Stimulated activated CD8-positive, alpha-beta memory T cell treated with anti-CD3 and anti-CD28 coated beads, Interleukin-7, amount 100 ng/mL, for 1 hour (primary cell): ENCODE measurements at places on chromosomes 5 and 9.
A peak's percentile ranks its signal among the peaks of the same experiment; 100 is the strongest.

- no peak for DNase-seq
These were observed 60.1 kb upstream of the NMUR2 start for GRCh38 chr5:152465140-152465539.

DNA sequence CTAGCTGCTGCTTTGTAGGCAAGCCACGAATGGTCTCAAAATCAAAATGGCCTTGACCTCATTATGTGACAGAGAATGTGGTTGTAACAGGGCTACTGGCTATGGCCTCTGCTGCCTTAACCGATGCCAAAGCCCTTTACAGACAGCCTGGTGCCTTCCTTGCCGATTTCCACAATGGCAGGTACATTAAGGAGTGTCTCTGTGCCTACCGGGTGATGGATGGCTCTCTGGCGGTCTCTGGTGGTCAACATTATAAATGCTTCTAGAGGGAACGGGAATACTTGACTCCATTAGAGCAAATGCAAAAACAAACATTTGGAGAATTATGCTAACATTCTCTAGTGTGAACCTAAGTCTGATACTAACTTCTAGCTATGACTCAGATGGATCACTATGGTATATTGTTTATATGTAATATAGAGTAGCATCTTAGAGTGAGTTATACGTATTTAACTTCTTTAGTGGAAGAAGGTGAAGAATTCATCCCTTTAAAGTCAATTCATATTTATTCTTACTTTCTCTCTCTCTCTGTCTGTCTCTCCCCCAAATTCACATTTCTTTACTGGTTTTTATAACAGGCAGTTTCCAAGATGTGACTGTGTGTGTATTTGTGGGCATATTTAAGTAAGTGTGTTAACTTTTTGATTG is 52.5 kb downstream of the RPS23 start:
- peak; percentile 17 for DNase-seq

- no peak for DNase-seq
These were observed 209.6 kb downstream of the TTLL11 start for GRCh38 chr9:121883281-121884056.

DNA sequence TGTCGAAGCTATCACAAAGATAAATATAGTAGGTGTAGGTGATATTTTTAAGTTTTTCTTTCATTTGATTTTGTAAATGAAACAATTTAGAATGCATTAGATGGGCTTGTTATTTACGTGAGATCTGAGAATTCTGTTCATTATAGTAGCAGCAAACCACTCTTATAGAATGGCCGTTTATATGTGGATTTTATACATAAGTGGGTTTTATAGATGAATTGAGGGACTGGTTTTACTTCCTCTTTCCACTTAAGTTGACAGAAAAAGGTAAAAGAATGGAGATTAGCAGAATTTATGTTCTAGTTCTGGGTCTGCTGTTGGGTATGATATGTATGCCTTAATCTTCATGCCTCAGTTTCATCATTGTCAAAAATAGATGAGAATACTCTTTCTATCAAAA is 5.6 kb downstream of the RMI1 start:
- no peak for DNase-seq

- no peak for DNase-seq
These were observed 67.3 kb downstream of the SNX30 start for GRCh38 chr9:112817860-112818203.

DNA sequence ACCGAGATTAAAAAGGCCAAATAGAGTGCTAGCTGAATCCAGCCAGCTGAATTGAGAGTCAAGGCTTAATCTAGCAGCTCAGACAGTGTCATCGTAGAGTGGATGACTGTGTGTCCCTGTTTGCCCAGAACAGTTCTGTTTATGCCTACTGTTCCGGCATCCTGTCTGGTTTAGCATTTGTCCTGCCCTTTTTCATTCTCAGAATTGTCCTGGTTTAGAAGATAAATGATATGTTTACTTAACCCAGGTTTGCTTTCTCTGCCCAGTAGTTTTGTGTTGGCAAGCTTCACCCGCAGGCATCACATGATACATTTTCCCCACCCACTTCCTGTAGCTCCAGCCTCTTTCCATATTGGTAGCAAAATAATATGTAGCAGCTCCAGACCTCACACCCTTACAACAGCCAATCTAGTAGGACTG is 41.3 kb upstream of the ZSWIM6 start:
- no peak for DNase-seq

DNA sequence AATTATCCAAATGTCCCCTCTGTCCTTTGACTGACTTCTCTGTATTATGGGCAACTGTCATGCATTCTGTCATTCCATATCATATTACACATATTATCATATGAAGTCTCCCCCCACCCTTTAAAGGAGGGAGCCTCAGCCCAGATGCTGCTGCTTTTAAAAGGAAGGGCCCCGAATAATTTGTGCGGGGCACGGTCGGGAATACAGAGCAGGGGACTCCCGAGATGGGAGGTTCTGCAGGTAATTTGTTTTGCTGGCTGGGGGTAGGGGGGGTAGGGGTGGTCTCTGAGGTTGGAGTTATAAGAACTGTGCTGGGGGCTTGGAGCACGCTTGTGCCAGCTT is 10.1 kb upstream of the LHX2 start:
- DNase-seq, result no peak

DNA sequence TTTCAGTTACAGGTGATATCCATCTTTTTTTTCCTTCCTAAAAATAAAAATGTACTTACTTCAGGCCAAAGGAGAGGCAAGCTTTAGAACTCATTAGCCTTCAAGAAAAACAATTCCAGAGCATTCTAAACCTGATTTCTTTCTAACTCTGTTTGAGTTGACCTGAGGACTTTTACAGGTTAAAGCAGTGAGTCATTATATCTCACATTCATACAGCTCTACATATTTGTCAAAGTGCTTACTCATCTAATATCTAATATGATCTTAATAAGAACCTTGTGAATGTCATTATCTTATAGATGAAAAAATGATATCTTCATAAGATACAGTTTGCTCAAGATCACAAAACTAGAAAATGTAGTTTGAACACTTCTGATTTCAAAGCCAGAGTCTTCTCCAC is 149.2 kb upstream of the CDKN2B start:
- DNase-seq, result no peak

GRCh38 chr5:34857161-34857560 is 18.2 kb downstream of the TTC23L start:
- DNase-seq, result no peak

- no peak for DNase-seq
These were observed 68.1 kb upstream of the ERCC6L2 start for GRCh38 chr9:95807326-95807947.

GRCh38 chr5:52800394-52801213 is 12.9 kb downstream of the ITGA1 start:
- DNase-seq, result no peak

DNA sequence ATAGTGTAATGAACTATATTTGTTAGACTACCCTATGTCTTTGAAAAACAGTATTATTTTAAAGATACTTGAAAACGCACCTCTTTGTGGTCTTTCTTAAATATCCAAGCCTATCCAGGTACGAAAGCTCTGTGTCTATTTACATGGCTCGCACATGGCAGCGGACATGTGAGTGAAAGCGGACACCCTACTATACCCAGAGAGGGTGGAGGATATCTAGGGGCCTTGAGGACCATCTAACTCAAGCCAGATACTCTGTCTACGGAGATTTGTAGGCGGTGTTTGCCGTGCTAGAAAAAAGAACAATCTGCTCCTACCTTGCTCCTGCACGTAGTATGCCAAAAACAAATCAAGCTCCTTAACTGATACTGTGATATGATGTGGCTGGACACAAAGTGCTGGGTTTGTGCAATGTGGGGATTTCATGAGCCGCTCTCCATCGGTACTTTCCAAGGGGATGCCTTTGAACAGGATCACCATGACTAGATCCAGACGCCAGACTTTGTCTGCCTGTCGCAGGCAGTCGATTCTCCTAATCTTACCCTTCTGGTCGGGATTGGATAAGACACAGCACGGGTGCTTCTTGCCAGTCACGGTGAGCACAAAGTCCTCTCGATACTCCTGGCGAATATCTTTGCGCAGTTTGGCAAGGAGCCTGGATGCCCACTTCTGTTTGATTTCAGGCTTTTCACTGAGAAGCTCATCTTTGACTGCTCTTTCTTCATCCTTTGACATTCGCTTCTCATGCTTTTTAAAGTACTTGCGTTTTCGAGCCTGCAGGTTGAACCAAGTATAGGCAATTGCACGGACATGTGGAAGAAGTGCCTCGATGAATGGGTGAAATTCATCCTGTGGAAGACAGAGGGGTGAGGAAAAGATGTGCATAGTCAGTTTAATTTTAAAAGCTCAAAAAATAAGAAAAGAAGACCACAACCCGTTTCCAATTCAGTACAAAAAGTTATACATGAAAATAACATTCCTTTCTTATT is 7.0 kb downstream of the NFIB start:
- no peak for DNase-seq

- DNase-seq, result no peak
These were observed 216.1 kb upstream of the WWC1 start for GRCh38 chr5:168075387-168075786.

DNA sequence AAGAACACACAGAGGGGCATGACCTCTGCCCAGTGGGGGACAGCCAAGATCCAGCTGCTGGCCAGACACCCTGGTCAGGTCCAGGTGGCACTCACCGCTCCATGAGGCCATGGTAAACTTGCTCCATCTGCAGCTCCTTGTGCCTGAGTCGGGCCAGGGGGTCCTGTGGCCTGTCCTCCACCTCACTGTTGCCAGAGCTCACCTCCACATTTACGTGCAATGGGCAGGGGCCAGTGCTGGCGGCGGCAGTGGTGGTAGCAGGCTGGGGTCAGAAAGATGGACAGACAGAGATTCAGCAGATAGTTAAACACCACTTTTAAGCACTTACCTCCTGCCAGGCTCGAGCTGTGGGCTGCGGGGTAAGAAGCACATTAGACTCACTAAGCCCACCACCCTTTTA is 28.0 kb downstream of the AKNA start:
- DNase-seq, result no peak

- DNase-seq, result no peak
These were observed 69.3 kb downstream of the IARS1 start for GRCh38 chr9:92224177-92224576.

DNA sequence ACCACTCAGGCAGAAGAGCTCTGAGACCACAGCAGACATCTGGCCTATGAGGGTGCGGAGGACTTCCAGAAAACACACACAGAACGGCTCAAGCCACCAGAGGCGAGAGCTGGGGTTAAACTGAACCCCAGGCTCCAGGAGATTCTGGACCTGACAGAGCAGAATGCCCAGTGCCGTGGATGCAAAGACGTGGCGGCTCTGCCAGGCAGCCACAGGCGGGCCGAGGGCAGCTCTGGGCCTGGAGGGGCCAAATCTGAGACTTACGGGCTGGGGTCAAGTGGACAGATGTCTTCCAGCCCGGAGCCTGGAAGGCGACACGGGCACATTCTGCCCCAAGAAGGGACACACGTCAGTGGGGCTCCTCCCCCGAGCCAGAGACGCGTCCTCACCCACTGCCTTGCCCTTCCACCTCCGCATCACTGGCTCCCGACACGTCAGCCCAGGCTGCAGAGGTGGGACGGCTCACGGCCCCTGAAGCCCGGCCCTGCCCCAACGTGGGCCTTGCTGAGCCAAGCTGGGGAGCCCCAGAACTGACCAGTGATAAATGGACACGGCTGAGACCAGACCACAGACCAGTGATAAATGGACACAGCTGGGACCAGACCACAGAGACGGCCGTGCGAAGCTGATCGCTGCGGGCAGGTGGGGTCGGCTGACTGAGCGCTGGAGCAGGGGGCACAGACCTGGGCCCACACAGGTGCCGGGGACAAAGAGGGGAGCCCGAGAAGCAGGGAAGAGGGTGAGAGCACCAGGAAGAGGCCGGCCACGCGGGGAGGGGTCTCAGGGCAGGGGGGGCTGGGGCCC is 40.9 kb upstream of the NSMF start:
- no peak for DNase-seq

DNA sequence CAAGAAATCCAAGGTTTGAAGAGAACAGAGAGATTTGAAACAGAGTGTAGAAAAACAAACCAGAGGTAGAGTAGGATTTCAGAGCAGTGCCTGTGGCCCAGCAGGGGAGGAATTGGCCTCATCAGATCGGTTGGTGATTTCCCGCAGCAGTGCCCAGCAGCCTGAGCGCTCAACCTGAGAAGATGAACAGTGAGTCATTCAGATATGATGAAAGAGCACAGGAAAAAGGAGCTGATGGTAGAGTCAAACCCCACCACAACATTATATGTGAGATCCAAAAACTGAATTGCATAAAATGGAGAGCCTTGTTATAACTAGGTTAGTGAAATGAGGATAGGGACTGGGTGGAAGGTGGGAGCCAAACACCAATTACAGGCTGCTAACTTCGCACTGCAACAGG is 248.9 kb downstream of the PIK3R1 start:
- DNase-seq, result no peak

- no peak for DNase-seq
These were observed 7.5 kb downstream of the OR1K1 start for GRCh38 chr9:122807271-122807900.

DNA sequence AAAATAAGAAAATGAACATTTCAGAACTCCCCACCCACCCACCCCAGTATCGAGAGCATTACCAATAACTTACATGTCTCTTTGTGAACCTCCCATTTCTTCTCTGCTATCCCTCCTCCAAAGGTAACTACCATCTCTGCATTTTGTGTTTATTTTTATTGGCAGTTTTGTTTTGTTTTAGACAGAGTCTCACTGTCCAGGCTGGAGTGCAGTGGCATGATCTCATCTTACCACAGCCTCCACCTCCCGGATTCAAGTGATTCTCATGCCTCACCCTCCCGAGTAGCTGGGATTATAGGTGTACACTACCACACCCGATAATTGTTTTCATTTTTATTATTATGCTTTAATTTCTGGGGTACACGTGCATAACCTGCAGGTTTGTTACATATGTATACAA is 21.7 kb upstream of the GLIS3 start:
- no peak for DNase-seq

DNA sequence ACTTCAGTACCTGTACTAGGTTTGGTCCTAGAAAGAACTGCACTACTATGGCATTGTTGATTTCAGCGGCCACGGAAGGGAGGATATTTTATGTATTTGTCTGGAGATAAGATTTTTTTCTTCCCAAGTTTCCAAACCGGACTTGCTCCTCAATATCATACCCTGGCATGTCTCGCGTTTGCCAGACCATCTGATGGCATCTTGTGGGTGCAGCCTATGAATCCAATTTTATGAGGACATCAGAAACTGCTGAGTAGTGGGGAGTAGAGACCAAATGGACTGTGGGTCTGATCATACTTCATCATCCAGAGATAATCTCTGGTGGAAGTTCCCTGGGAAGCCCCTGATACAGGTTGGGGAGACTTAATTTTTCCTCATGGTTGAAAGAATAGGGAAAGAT is 716.1 kb upstream of the WWC1 start:
- no peak for DNase-seq

- no peak for DNase-seq
These were observed 270.1 kb downstream of the ARHGEF28 start for GRCh38 chr5:73896097-73896496.

DNA sequence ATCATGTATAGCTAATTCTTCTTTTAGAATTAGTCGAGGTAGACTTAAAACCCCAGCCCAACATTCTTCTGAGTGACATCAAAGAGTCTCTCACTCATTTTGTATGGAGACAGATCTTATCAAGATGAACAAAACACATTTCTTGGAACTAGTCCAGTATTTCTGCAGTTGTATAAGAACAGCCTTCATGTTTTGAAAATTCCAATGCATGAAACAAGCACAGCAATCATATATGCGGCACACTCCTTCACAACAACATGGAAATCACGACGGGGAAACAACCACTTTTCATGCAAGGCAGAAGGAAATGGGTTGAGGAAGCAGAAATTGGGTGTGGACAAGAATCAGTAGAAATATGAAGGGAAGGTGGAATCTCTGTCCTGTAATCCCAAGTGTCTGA is 113.8 kb downstream of the PLK2 start:
- DNase-seq, result no peak

GRCh38 chr5:177440211-177440989 is 6.2 kb upstream of the PRR7 start:
- DNase-seq, result no peak
